ENCODE measurements at places on chromosomes 7 and 10. TPM values are rescaled to one million over a fixed set of nuclear protein-coding genes. Genes with fewer than 3 reads are reported as not detected.

Gene FAM13C
- 3.1 TPM for polyA plus RNA-seq

Gene CRCP
- polyA plus RNA-seq, result 28.5 TPM

DNA sequence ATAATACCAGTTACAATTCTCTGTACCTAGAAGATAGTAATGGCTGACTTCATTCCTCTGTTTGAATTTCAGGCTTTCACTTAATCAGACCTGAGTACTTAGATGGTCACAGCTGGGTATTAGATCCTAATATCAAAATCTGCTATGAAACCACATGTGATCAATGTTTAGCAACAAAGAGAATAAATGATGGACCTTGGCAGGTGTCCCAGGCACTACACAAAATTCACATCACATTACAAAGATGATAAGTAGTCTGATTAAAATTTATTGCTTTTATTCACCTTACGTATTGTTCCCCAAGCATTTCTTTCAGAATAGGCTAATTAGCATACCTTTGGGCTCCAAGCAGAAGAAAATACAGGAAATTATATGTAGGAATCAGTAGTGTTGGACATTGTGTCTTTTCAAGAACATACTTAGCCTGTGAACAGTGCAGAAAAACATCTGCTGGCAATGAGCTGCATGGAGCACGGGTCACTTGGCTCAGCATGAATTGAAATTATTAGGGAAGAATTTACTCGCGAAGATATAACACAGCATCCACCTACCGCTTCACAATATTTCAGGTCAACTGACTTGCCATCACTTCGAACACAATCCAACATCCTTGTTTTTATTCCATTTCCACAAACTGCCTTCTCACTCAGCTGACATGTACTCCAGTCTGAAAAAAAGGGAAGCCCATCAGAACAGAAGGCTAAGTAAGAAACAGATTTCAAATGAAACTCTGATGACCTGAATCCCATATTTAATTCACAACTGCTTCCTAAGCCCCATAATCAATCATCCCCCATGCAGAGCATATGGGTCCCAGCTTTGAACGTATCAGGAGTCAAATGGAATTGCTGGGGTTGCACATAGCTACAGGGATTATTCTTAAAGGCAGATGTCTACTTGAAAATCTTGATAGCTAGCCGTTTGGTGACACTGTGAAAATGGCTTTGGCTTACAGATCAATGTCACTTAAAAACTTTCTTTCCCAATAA lies 421.0 kb downstream of the THSD7A start:
- DNase-seq, result no peak

- no peak for DNase-seq
Observed at GRCh38 chr7:91636129-91636724, 244.3 kb downstream of the MTERF1 start.

Gene CFTR
- 0.16 TPM for polyA plus RNA-seq

DNA sequence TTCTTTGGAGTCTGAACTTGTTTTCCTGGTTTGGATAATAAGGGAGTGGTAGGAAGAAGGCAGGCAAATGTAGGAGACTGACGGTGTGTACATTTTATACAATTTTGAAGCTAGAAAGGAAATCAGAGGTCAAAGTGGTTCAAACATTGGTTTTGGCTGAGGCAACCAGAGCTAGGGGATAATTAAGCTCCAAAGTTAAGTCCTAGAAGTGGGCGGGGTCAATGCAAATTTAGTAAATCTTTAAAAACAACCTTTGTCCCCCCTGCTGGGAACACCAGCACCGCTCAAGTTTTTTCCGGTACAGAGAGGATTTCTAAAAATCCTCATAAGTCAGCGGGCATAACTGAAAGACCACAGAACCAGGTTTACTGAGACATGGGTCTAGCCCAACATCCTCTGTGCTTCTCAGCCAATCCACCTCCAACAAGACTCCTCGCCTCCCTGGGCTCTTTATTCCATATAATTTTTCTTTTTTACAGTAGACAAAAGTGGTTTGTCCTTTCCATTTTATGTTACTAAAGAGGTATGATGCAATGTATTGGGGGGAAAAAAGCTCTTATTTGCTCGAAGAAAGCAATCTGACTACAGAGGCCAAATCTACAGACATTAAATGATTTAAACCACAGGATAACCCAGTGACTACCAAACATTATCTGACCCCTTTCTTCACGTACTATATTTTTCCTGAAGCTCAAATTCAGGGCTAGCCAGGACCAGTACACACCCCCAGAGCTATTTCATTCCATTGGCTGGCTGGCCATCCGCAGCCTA lies 1.6 kb downstream of the GLUD1 start:
- DNase-seq, result no peak

Gene SPDYE11
- polyA plus RNA-seq, result 0.06 TPM

DNA sequence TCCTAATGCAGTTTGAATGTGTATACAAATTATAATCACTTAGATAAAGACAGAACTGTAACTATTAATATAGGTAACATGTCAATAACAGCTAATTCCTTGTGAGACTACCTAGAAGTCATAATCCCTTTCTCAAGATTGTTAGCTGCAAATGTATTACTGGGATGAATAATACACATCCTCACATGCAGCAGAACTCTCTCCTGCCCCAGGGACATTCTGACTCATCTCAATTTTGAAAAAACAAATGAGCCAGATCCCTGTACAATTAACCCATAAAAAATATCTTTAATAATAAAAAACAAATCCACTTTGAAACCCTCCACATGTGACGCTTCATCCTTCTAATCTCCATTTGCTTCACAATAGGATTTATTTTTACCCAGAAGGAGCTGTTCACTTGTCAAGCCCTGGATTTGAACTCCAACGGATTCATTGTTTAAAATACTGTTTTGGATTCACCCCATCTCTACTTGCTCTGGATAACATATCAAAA lies 428.4 kb upstream of the TEX47 start:
- DNase-seq, result no peak

Gene EGFR
- 59.0 TPM for polyA plus RNA-seq

Gene EGR2
- 0.57 TPM for polyA plus RNA-seq

DNA sequence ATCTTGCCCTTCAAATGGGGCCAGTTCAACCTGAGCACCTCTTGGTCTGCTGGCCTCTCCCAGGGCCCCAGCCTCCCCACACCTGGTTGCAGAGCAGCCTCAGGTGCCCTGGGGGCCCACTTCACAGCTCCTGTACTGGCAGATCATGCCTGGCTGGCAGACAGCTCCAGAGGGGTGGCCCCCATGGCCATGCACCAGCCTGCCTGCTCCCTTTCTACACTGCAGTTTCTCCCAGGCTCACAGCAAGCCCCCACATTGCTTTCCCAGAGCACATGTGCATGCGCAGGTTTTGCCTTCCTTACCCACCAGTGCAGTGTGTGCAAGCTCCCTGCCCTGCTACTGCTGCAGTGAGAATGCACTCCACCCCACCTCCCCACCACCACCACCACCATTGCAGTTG lies 9.8 kb upstream of the MIOS start:
- no peak for DNase-seq

GRCh38 chr7:148114804-148115203 lies 475.8 kb upstream of the C7orf33 start:
- no peak for DNase-seq

GRCh38 chr7:14233868-14234369 lies 244.5 kb upstream of the ETV1 start:
- DNase-seq, result no peak

DNA sequence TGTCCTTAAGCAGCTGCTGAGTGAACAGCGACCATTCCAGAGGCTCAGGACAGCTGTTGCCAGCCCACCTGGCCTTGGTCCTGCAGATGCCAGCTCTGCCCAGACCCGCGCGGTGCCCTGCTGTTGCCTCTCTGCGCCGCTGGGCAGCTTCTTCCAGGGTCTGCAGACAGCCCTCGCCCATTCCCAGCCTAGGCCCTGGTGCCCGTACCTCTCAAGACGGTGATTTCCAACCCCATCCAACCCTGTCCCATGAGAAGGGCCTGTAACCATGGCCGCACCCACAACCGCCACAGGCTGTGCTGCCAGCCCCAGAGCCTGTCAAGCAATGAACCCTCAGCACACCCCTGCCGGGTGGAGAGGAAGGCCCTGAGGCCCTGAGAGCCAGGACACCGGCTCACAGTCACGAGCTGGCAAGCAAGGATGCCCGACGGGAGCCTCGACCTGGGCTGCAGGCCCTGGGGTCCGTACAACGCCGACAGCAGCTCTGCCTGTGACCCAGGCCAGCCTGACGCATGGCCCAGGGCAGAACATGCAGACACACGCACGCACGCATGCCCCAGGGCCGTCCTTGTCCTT lies 231.9 kb downstream of the MAD1L1 start:
- DNase-seq, result no peak

GRCh38 chr7:17384400-17384799 lies 85.9 kb downstream of the AHR start:
- DNase-seq, result no peak

Gene PPRC1
- 18.5 TPM for polyA plus RNA-seq

- DNase-seq, result no peak
Observed at GRCh38 chr10:75203724-75204123, 6.9 kb upstream of the VDAC2 start.

DNA sequence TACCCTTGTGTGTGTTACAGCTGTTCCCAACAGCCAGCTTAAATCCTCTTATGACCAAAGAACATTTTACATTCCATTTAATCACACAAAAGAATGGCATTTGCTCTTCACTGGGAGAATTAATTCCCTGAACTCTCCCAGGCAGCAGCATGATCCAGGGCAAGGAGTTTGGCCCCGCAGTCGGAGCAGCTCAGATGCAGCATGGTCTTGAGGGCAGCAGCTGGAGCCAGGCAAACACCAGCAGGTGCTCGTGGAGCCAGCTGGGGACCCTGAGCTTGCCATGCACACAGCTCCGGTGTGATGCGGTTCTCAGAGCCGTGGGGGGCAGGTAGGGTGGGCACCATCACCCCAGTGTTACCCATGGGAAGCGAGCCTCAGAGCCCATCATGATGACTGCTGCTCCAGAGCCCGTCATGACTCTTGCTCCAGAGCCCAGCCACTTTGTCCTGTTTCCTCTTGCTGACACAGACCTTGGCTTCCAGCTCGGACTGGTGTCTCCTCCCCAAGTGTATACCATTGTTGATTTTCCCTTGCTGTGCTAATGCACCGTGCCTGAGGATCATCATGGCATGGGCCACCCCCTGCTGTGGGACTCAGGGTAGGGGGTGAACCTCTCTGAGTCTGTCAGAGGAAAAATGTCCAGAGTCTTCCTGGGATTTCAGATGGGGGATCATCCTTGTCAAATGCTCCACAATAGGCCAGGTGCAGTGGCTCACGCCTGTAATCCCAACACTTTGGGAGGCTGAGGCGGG lies 75.8 kb downstream of the ZRANB1 start:
- no peak for DNase-seq

Gene CTTNBP2
- polyA plus RNA-seq, result 10.7 TPM

DNA sequence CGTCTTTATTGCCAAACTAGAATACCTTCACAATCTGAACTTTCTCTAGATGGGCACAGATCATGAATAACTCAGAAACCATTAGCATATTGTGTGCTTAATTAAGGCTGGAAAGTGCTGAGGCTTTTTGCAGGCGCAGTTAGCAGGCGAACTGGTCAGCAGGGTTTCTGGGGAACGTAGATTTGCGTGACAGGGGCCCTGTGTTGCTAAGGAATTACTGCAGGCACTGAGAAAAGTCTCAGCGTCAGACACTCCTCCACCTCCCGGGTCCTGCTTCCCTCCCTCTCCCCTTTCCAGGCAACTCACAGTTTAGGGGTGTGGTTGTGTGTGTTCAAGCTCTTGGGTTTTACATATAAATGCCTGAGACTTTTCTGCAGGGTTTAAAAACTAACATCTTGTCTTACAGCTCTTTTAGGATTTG lies 2.2 kb downstream of the MAP3K8 start:
- DNase-seq, result no peak

DNA sequence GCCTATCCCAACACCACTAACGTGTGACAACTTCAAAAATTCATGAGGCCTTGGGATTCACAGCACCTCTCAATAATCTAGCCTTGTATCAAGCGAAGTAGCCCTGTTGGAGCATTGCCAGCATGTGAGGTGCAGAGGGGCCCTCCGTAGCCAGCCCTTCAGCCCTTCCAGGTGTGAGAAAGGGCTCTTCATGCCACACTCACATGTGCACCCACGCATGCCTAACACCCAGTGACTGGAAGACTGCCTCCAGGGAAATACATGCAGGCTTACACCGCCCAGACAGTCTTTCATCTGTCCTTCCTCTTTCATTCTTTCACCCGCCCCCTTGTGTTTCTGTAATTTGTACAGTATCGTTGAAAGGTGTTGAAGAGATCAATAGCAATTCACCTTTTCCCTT lies 26.1 kb downstream of the LRRC4 start:
- DNase-seq, result no peak
